ENCODE measurements at places on chromosomes 16 and 17.

DNA sequence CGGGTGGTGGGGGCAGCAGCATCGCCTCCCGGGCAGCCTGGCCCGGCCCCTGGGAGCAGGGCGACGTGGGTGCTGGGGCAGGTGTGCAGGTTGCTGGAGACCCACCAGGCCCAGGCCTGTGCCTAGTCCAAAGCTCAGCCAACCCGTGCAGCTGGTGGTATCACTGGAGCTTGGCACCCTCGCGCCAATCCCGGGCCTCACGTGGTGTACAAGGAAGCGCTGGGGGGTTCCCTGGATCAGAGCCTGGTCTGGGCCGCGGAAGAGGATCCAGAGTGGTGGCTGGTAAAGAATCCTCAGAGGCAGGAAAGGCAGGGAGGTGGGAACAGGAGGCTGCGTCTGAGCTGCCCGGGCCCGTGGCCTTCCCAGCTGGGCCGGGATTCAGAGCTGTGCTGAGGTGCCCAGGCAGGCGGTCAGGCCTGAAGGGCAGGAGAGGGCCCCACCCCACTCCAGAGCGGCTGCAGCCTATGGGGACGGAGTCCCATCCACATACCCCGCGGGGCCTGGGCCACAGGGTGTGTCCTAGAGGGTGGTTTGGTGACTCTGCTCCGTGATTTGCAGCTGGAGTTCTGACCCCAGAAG, 36.2 kb downstream of the ZFPM1 start:
- no peak for DNase-seq

- DNase-seq, result no peak
Observed at GRCh38 chr16:66471264-66471663, 44.2 kb downstream of the BEAN1 start.

GRCh38 chr17:77540531-77540930, 399.8 kb downstream of the SEC14L1 start:
- no peak for DNase-seq

- no peak for DNase-seq
Observed at GRCh38 chr17:2560658-2561057, 32.8 kb upstream of the PAFAH1B1 start.

- DNase-seq, result no peak
Observed at GRCh38 chr16:8996891-8997290, 33.2 kb upstream of the USP7 start.

DNA sequence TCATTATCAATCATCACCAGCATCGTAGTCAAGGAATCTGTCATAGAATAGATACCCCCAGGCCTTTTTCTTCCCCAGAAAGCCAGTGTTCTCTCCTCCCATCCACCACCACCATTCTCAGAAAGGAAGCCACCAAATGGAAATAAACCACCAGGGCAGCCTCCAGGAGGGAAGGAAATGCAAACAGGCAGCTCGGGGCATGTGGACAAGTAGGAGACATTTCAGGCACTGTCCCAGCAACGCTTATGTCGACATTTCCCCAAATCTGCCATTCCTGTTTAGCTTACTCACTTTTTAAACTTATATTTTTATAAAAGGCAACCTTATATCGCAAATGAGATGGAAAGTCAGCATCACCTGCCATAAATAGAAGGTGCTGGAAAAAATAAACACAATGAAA, 15.8 kb downstream of the EMP2 start:
- DNase-seq, result no peak

DNA sequence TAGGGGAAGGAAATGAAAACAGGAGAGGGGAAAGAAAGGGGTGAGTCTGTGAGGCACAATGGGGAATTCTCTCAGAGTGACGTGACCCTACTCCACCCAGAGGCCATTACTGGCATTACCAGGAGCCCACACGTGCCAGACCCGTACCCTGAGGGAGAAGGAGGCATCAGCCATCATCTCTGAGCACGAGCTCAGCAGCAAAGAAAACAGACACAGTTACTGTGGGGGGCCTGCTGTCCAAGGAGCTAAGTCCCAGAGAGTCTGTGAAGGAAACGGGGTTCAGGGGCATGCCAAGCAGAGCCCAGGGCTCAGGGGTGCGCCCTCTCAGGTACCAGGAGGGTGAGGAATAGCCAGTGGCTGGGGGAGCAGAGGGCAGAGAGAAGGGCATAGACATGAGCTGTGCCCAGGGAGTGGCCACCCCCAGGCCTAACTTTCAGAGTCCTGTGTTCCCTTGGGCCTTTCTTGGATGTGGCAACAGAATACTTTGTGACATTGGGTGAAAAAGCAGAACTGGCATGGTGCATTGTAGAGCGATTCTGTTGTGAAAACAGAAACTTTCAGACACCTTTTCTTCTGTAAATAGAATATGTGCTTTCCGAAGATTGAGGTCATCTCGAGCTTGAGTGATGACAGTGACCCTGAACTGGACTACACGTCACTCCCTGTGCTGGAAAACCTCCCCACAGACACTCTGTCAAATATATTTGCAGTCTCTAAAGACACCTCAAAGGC, 11.3 kb downstream of the TAF1C start:
- DNase-seq, result peak; percentile 34

DNA sequence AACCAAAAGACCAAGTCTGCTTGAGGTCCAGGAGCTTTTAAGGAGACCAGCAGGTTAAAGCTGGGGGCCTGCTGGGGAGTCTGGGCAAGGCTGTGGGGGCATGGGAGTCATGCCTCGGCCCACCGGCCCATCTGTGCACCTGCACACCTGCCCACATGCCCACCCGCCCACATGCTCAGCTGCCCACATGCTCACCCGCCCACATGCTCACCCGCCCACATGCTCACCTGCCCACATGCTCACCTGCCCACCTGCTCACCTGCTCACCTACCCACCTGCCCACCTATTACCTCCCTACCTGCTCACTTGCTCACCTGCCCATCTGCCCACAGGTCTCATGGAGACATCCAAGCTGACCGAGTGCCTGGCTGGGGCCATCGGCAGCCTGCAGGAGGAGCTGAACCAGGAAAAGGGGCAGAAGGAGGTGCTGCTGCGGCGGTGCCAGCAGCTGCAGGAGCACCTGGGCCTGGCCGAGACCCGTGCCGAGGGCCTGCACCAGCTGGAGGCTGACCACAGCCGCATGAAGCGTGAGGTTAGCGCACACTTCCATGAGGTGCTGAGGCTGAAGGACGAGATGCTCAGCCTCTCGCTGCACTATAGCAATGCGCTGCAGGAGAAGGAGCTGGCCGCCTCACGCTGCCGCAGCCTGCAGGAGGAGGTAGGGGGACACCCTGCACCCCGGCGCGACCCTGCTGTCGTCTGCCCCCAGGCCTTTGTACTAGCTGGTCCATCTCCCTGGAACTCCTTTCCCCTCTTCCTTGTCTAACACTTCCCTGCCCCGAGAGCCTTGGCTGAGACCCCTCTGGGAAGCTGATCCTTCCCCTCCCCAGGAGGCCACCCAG, 14.0 kb downstream of the CARD14 start:
- no peak for DNase-seq

DNA sequence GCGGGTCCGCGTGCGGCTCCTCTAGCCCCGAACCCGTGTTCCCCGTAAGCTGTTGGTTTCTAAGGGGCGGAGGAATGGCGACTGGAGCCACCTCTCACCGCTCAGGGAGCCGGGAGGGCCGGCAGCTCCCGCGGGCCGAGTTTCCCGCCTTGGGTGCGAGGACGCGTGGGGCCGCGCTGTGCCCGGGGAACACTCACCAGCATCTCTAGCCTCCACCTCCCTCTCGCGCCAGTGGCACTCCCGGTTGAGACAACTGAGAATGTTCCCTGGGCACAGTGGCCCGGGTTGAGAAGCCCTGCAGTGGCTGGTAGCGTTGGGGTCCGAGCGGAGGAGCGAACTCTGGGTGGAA, 560 bp downstream of the TELO2 start:
- no peak for DNase-seq

DNA sequence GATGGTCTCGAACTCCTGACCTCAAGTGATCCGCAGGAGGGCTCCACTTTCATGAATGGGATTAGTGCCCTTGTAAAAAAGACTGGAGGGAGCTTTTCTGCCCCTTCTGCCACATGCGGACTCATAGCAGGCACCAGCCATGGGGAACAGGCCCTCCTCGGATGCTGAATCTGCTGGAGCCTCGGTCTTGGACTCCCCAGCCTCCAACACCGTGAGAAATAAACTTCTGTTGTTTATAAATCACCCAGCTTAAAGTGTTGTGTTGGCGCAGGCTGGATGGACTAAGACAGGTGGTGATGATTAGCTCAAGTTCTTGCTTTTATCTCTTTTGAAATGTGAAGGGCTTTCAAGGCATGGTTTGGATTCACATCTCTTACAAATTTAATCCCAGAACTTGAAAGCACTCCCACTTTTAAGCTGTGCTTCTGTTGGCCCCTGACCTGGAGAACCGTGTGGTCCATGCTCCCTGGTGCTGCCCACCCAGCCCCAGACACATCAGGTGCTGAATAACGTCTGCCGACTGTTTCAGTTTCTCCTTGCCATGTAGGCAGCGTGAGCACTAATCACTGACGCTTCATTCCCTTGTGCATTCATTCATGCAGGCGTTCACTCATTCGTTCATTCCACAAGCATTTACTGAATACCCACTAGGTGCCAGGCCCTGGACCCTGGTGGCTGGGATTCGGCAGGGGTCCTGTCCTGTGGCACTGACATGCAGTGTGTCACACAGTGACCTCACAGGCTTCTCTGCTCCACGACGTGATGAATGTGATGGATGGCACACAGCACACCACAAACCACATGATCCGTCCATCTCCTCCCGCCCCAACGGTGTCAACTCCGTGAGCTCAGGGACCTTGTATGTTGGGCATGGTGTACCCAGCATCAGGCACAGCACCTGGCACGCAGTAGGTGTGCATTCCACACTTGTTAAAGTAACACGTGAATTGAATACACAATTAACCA, 8.9 kb downstream of the CIBAR2 start:
- DNase-seq, result no peak

Data from naive thymus-derived CD8-positive, alpha-beta T cell (primary cell).